Urinary bladder (tissue), 4 donors: ENCODE measurements at places on chromosomes 3 and 15.

- no peak for DNase-seq
Measured at GRCh38 chr3:141530415-141530768, 43.6 kb downstream of the RASA2 start.

DNA sequence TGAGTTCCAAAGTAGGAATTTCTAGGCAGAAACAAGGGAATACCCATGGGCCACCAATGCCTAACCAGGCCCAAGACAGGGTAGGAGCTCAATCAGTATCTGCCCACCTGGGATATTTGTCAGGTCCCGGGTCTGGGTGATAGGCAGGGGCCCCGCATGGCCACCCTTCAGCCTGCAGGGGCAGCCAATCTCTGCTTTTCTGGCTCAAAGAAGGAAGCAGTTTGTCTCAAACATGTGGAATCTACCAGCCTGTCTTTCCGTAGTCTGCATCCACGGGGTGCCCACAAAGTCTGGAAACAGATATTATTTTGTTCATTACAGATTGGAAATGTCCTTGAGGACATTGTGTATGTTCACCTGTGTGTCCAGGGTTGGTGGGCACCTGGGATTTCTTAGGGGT, 56.2 kb downstream of the CEMIP start:
- DNase-seq, result no peak

DNA sequence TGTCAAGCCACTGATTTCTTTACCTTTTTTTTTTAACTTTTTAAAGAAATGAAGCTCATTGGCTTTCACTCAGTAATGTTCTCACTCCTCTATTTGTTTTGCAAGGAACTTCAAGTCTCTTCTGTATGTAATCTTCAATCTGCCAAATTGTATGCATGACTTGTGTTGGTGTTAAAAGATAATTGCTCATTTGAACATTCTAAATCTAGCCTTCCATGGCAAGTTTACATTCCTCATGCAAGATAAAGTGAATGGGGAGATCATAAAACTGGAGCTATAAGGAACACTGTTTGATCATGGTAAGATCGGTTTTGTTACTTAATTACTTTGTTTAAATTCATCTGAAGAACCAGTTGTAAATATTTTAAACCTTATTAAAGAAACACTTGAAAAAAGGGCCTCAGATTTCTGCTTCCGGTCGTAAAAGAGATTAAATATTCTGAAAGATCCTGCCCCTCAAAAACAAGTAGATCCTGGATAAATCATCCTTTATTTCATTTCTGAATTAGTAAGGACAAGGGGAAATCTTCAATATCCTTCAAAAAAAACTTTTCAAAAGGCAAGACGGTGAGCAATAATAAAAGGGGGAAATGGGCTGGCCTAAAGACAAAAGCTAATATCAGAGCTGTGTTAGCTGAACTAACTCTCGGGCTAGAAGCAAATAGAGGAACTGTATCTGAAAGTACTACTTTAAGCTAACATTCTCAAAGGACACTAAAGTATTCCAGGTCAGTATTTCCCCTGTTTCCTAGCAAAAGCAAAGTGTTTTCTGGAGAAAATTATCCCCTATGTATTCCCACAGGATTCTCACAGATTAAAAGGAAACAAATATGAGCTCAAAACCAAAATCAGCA, 107.0 kb upstream of the ATP11B start:
- DNase-seq, result no peak

DNA sequence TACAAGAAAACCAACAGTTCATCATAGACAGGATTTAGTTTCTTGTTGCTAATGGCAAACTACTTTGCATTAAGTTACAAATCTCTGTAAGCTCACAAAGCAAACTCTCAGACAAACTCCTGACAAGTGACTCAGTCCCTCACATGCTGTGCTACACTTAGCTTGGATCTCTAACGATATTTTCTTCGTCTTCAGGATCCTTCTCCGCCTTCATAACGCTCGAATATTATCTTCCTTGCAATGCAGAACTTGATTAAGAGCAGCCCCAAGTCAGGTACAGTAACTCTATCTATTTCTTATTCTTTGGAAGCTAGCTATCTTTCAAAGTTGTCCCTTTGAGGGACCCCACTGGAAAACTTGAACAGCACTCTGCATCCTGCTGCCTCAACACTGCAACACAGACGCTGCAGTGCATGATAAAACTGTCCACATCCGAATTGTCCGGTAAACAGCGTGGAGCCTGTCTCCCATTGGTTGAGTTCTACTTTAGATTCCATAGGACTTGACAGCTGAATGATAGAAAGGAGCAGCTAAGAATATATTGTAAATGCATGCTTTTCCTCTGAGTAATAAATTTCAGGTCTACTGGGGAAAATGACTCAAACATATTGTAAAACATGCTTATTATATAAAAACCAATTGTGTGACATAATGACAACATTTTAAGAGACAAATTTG, 61.3 kb downstream of the UACA start:
- no peak for DNase-seq

DNA sequence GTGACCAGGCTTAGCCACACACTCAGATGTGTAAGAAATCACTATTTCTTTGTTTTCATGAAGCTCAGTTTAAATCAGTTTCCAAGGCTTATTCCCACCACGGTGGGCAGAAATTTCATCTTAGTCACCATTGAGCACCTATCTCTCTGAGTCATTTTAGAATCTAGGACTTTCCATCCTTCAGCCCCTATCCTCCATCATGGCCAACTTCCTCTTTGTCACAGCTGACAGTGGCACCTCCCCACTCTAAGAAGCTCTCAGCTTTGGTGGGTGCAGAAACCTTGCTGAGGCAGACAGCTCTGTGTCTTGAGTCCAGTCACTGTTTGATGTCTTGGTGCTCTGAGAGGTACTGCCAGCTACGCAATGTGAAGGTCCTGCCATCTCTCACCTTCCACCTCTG, 32.9 kb downstream of the SNTN start:
- no peak for DNase-seq

- no peak for DNase-seq
Measured at GRCh38 chr3:58034738-58035523, 26.7 kb downstream of the FLNB start.

- DNase-seq, result no peak
Measured at GRCh38 chr15:32834156-32834555, 116.4 kb downstream of the GREM1 start.

GRCh38 chr3:184466413-184466960, 86.6 kb downstream of the CHRD start:
- DNase-seq, result no peak

DNA sequence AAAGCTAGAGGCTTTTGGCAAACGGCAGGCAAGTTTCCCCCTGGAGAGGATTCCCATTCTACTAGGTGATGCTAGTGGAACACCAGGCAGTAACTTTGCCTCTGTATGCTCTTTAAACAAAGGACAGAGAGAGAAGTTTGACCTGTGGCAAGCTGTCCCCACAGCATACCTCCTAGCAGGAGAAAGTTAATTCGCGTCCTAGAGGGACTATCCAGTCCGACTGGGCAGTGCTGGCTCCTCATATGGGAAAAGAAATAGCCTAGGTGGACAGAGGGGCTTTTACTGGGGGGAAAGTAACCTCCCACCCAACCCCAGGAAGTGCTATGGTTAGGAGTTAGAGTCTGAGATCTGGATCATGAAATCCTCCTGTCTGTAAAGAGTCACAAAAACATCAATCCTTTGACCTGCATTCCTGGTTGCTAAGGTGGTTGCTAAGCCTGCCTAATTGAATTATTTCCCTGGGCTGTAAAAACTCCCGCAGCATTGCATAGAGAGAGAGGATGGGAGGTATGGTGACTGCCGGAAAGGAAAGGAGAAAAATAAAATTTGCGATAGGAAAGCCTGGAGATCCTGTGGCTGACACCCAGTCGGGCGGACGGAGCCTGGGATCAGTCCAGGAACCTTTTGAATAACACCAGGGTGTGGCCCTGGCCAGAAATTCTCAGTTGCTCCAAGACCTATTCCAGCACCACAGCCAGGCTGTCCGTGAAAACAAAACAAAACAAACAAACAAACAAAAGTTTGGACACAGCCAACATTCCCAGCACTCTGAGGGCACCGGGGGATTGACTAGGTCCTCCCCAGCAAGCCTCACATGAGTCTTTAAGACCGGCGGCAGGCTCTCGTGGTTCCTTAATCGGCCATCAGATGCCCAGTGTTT, 67.7 kb upstream of the ATP11B start:
- peak; percentile 41 for DNase-seq

DNA sequence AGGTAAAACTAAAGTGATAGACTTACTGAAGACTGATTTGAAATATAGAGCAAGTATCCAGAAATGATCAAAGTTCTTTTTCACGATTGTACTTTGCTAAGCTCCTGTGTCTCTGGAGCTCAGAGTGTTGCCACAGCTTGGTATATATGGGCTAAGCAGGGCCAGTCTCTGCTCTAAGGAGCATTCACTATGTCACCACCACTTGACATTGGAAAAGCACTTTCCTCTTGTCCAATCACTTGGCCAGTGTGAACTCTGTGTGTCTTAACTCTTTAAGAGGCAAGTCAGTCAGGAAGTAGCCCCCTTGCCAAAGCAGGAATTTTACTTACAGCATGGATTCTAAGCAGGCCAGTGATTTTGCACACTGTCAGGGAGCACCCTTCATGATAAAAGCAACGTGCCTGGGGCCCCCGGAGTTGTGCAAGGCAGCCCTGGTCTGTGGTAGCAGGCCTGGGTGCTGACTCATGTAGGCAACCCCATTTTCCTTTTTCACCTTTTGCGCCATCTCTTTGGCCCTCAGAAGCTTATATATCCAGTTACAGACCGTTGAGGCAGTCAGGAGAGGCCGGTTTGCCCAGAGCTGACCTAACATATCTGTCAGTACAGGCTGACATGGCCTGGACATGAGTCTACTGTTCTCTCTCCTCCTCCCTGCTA, 73.0 kb downstream of the HCN4 start:
- DNase-seq, result no peak

- no peak for DNase-seq
Measured at GRCh38 chr15:83665480-83665879, 11.6 kb downstream of the ADAMTSL3 start.

- DNase-seq, result no peak
Measured at GRCh38 chr3:13556917-13557316, 8.0 kb downstream of the FBLN2 start.

GRCh38 chr15:52016316-52016715, 2.7 kb upstream of the MAPK6 start:
- DNase-seq, result no peak

GRCh38 chr3:43932921-43933320, 242.2 kb downstream of the ABHD5 start:
- DNase-seq, result no peak

- no peak for DNase-seq
Measured at GRCh38 chr15:61449186-61449702, 220.1 kb upstream of the RORA start.

DNA sequence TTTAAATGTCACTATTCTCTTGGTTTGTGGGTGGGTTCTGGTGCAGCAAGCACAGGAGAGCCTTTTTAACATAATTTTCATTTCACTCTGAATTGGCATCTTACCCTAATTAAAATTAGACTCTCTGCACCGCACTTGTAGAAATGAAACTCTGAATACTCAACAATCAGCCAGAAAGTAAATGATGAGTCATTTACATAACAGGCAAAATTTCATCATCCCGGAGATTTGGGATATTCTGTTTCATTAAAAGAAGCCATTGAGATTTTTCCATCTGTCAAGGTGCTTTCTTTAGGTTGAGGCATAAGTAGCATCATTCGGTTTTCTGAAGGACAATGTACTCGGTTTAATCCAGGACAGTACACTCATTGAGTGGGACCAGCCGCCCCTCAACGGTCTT, 111.0 kb downstream of the RFTN1 start:
- no peak for DNase-seq
